NCI-H146 (cell line): ENCODE measurements at places on chromosomes 1 and 21.

GRCh38 chr1:156260896-156261295 is 13.0 kb upstream of the PAQR6 start:
- DNase-seq: no peak

DNA sequence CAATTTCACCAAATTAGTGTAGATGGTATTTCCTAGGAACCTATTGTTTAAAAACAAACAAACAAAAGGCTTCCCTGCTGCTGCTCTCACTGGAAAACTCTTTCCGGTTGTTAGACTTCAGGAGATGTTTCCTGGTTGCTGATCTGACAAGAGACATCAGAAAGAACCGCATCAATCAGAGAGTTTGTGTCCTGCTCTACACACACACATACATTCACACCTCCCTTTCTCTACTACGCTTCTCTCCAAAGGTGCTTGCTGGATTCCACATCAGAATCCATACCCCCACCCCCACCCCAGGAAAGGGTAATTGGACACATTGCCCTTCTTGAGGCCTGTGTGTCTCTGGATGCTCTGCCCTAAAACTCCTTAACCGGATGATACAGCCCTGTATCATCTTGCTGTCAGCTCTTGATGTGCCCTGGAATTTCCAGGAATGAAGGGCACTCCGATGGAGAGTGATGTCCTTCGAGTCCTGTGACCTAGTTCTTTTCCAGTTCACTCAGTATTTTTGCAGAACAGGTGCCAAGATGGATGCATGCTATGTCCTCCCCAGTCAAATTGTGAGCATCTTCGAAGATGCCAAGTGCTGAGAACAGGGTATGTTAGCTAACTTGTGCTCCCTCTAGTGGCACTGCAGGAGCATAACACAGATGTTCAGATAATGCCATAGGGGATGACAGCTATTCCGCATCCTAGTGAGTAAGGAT is 113.7 kb upstream of the SLC35F3 start:
- peak; percentile 36 for DNase-seq

- no peak for DNase-seq
Measured at GRCh38 chr1:52139817-52140540, 1.9 kb upstream of the ZFYVE9 start.

DNA sequence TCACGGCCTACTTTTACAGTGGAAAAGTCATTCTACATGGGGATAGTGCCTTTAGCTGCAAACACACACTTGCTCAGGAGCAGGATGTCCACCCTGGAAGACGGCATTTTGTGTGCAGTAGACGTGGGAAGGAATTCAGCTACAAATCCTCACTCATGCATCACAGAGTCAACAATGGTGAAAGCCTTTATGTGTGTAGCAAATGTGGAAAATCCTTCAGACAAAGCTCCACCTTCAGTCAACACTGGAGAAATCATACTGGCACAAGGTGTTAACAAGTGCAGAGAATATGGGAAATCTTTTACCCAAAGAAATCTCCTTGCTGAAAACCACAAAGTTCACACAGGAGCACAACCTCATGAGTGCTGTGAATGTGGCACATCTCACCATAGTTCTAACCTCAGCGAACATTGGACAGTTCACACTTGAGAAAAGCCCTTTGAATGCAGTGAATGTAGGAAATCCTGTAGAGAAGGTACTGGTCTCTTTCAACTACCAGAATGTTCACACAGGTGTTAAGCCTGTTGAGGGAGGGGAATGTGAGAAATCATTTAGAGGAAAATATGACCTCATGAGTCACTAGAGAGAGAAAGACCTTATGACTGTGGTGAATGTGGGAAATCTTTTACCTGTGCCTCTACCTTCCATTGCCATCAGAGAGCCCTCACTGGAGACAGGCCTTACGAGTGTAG is 101.8 kb downstream of the PTGS2 start:
- no peak for DNase-seq

DNA sequence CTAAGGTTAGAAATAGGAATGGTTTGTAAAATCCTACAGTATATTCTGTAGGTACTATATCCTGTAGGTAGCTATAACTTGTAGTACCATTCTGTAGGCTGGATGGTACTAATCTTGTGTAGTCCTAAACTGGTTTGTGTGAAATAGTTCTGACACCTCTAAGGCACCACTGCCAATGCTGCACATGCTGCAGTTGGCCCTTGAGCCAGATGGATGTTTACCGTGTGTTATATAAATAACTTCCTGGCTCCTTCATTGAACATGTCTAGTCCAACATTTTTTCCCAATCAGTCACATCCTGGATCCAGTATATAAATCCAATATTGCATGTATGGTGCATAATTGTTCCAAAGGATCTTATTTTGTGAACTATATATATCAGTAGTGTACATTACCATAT is 89.5 kb upstream of the GNG4 start:
- no peak for DNase-seq

GRCh38 chr21:41370840-41371684 is 9.2 kb downstream of the MX2 start:
- DNase-seq: no peak

- DNase-seq: no peak
Measured at GRCh38 chr1:190679983-190680382, 202.3 kb upstream of the BRINP3 start.

- DNase-seq: no peak
Measured at GRCh38 chr1:109389638-109390341, 7.9 kb downstream of the SORT1 start.

DNA sequence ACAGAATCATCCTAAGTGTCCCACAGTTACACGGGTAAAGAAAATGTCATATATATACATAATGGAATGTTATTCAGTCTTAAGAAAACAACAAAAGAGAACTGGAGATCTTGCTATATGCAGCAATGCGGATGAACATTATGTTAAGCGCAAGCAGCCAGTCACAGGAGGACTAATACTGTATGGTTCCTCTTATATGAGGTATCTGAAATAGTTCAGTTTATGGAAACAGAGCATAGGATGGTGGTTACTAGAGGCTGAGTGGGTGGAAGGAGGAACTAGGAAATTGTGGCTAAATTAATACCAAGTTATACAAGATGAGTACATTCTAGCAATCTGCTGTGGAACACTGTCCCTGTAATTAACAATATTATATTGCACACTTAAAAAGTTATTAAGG is 834.3 kb downstream of the KCNT2 start:
- no peak for DNase-seq

DNA sequence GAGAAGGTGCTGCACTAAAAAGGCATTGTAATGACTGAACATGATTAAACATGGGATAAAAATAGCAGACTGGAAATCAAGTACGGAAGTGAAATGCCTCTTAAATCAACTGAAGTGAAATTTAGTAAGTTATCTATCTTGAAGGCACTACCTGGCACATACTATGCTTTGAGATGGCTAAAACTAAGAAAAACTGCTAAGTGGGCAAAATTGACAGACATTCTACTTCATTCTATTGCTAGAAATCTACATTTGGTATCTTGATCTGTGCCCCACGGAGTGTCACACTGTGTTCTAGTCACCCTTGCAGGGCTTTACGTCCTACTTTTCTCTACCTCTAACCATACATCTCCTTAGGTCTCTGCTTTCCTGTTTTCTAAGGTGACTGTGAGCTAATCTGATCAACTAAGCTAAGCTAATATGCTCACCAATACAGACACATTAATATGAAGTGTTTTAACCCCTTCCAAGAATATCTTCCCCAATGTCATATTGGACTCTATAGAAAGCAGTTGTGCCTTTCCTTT is 4.1 kb downstream of the PDC start:
- no peak for DNase-seq

- DNase-seq: no peak
Measured at GRCh38 chr1:11448373-11449099, 30.4 kb upstream of the DISP3 start.
